ENCODE measurements at places on chromosomes 7 and 10.

DNA sequence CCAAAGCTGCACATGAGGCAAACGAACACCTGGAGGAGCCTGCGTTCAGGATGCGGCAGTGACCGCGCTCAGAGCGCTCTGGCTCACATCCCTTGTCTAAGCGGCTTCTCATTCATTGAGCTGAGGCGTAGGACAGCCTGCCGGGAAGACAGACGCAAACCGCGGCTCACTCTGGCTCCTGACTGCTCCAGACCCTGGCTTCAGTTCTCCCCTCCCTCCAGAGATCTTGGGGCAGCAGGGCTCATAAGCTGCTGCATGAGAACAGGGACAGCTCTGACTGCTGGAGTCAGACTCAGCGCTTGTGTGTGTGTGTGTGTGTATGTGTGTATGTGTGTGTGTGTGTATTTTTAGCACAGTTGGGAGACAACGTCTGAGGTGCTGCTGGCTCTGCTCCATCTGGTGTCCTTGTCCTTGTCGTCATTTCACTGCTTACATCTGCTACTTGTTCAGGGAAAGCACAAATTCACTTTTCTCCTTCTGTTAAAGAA lies 15.8 kb upstream of the LYZL2 start:
- DNase-seq = peak; percentile 19

DNA sequence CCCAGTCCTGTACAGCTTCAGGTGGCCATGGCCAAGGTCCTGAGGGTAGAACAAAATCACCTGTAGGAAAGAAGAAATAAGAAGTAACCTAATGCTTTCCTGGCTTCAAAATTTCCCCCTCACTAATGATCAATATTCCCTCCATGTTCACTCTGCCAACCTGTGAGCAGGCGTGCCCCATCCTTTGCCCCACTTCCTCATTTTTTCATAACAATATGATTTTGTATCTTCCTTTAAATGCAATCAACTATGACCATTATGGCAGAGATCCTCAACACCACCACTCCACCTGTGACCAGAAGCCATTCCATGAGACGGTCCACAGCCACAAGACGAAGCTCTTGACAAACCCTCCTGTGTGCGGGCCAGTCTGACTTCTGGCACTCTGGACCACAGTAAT lies 7.0 kb downstream of the MSS51 start:
- no peak for DNase-seq

DNA sequence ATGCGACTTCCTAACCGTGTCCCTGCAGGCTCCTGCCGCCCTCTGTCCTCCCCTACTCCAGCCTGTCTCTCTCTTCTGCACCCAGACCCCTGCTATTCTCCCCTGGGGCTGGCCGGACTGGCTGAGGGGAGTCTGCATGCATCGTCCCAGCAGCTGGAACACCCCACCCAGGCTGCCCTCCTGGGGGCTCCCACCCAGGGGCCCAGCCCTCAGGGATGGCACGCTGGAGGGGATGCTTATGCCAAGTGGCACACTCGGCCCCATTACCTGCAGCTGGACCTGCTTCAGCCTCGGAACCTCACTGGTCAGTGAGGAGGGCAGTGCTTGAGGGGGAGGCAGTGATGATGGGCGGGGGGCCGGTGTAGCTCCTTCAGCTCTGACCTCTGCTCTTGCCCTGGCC lies 21.7 kb upstream of the ZNF467 start:
- DNase-seq = no peak

GRCh38 chr10:338171-339037 lies 203.1 kb downstream of the ZMYND11 start:
- peak; percentile 27 for DNase-seq

DNA sequence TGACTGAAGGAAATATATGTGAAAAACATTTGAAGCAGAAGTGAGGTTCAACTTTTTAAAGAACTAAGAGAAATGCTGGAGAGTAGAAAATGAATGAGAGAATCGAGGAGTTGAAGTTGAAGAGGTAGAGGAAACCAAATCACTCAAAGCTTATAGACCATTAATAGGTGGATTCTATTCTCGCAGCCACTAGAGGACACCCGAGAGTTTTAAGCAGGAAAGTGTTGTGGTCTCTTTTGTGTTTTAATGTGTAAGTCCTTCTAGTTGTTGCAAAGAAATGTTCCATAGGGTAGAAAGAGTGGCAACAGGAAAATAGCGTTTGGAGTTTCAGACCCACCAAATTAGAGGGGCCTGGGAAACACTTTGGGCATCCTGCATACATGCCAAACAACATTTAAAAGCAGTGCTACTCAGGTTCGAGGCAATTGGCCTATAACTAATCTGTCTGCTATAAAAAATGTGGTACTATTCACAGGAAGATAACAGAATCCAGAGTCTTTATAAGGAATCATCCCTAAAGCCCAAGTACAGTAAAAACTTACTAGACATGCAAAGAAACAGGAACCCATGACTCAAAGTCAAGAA lies 75.3 kb upstream of the TAS2R16 start:
- no peak for DNase-seq

DNA sequence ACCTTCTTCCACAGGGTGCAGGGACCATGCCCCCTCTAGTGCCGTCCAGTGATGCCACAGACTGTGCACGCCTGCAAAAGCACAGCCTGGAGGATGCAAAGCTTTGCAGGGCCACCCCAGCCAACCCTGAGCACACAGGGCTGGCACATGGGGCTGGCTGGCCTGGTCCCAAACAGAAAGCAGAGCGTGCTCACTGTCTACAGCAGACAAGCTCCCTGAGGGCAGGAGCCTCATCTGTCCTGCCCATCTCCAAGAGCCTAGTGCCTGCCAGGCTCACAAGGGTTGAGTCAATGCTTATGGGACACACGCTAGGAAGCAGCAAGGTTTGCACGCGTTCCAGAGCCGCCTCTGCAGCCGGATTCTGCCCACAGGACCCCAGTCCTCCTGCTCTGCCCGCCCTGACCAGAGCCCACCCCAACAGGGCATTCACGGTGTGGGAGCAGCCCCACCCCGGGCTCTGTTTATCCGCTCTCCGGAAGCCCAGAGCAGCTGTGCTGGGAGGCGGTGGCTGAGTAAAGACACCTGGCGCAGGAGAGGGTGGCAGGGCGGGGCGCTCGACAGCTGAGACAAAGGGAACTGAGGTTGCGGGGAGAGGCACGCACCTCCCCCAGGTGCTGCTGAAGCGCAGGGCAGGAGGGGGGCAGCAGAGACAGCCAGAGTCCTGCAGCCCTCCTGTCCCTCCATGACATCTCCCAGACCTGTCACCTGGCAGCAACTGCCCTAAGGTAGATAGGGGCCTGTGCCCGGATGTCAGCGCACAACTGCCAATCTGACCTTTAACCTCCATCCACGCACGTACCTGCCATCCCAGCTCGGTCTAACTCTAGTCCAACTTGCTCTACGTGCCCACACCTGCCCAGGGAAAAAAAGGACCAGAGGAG lies 4.3 kb downstream of the KCNH2 start:
- DNase-seq = no peak

DNA sequence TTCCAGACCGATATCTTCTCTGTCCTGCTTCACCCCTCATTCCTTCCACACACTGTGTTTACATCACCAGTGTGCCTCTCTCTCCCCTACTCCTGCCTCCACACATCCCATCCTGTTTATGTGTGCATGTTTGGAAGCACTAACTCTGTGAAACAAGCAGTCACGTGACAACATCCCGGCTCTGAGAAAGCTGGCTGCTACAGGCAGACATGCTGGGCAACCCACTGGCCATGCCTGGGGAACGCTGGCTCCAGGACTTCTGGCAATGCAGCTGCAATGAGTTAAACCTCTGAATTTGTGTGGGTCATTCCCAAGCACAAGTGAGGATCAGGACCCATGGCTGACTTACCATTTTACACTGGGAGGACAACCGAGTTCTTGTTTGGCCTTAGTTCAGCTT lies 74.0 kb downstream of the WNT2 start:
- peak; percentile 14 for DNase-seq

- DNase-seq = no peak
Observed at GRCh38 chr7:142873871-142874270, 11.7 kb downstream of the TRPV6 start.

DNA sequence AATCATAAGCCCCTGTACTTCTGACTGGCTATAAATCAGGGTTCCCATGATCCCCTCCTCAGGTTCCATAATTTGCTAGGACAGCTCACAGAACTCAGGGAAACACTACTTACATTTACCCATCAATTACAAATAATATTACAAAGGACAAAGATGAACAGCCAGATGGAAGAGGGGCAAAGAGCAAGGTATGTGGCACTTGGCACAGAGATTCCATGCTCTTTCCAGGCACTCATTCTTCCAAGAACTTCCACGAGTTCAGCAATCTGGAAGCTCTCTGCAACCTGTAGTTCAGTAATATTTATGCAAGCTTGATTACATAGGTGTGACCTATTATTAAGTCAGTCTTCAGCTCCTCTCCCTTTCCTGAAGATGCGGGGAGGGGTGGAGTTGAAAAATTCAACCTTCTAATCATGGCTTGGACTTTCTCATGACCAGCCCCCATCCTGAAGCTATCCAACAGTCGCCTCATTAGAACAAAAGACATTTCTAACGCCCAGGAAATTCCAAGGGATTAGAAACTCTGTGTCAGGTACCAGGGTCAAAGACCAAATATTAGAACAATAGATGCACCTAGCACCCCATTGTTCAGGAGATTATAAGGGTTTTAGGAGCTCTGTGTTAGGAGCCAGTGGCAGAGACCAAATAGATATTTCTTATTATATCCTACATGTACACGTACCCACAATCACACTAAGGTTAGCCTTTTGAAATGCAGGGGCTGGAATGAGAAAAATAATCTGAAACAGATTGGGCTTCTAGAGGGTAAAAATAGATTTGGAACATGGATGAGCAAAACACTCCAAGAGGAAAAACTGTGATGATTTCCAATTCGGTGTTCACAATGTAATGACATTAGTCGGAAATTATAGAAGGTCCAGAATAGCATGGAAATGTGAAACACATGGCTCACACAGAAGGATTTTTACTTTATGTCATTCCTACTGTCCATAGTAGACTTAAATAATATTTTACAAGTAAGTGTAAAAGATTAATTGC lies 7.0 kb downstream of the ANKMY2 start:
- no peak for DNase-seq
